ENCODE measurements at places on chromosomes 11 and 22. TPM values are rescaled to one million over a fixed set of nuclear protein-coding genes. Genes with fewer than 3 reads are reported as not detected.
A peak's percentile ranks its signal among the peaks of the same experiment; 100 is the strongest.

DNA sequence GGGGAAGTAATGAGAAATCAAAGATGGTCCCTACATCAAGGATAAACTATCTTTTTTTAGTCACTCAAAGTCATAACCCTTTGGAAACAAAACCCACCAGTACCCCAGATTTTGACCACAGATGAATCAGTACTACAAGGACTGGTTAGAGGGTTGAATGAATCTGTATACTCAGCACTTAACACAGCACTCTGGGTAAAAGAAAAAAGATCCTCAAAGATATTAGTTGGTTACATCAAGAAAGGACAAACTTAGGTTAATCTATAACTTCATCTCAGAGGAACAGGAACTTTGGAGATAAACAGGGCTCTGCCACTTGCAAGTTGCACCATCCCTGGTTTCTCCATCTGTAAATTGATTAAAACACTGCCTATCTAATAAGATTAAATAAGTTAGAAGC is 18.8 kb downstream of the SC5D start:
- H3K36me3 ChIP-seq: peaks cover 14% of the 10 kb centered on the region
- H3K27me3 ChIP-seq: no peaks in the 10 kb centered on the region
- no peak for DNase-seq
- H3K4me1 ChIP-seq: no peaks in the 10 kb centered on the region

DNA sequence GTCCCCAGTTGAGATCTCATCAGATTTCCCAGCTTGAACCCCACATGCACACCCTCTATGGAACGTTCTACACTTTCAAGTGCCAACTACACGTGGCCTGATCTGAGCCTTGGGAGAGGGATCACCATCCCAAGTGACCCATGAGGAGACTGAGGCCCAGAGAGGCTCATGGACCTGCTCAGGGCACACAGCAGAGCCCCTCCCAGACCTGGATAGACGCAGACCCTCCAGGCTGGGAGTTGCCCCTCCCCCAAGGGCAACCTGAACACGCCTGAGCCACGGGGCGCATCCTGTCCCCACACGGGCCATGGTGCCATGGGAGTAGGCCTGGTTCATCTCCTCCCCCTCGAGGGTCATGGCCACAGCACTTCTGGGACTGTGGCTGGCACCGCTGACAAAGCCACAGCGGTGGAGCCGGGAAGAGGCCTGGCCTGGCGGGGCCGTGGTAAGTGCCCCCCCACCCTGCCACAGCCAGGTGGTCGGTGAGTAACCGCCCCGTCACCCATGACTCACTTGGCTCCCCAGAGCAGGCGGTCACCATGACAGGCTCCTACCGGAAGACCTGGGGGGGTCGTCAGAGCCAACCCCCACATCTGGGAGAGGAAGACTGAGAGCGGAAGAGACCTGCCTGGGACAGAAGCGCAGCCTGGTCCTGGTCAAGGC is 8.1 kb downstream of the WNT7B start:
- H3K4me1 ChIP-seq: peaks cover 18% of the 10 kb centered on the region
- no peak for DNase-seq
- H3K4me3 ChIP-seq: no peak overlapping the region
- no peak overlapping the region for H3K27ac ChIP-seq
- peaks cover 85% of the 10 kb centered on the region for H3K27me3 ChIP-seq
- H3K36me3 ChIP-seq: no peaks in the 10 kb centered on the region

The PHOX2A gene
- not detected for total RNA-seq

The SHANK2 gene
- 1.1 TPM for total RNA-seq

- no peak overlapping the region for H3K27ac ChIP-seq
- peaks cover 12% of the 10 kb centered on the region for H3K36me3 ChIP-seq
- H3K27me3 ChIP-seq: no peaks in the 10 kb centered on the region
- peaks cover 5% of the 10 kb centered on the region for H3K4me1 ChIP-seq
Observed at GRCh38 chr11:12868315-12869073, 140.6 kb upstream of the RASSF10 start.

The SSTR3 gene
- not detected for total RNA-seq

DNA sequence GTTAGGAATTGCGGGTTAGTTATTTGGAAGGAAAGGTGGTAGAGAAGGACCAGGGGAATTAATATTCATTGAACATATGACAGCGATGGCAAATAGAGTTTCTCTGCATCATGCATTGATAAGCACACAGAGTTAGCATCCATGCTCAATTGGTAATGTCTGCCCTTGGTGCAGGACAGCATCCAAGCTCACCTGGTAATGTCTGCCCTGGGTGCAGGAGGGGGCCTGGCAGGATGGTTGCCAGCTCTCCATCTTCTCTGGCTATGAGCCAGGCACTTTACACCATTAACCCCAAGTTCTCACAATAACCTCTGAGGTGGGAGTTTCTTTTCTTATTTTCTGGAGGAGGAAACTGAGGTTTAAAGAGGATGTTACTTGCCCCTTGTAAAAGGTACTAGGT is 50.4 kb upstream of the RBFOX2 start:
- H3K4me3 ChIP-seq: no peak overlapping the region
- H3K27me3 ChIP-seq: no peaks in the 10 kb centered on the region
- DNase-seq: no peak
- H3K36me3 ChIP-seq: no peaks in the 10 kb centered on the region
- no peak overlapping the region for H3K27ac ChIP-seq

The CARNS1 gene
- total RNA-seq: 29.2 TPM

The KIAA0930 gene
- 15.1 TPM for total RNA-seq

DNA sequence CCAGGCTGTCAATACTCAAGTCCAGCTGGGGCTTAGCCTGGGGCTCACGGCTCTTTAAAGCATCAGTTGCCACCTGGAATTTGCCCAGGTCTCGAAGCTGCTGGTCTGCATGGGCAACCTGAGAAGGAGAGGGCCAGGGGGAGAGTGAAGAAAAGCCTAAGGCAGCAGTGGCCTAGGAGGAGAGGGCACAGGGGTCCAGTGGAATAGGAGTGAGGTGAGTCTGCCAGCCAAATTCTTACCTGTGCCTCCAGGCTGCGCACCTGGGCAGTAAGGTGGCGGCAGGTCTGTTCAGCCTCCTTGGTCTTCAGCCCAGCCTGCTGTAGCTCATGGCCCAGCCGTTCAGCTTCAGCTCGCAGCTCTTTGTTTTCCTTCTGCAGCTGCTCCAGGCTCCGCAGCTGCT is 10.0 kb downstream of the IL18BP start:
- no peak for DNase-seq
- no peaks in the 10 kb centered on the region for H3K27me3 ChIP-seq
- no peak overlapping the region for H3K27ac ChIP-seq
- peaks cover 99% of the 10 kb centered on the region for H3K36me3 ChIP-seq
- H3K4me3 ChIP-seq: no peak overlapping the region
- H3K4me1 ChIP-seq: peaks cover 38% of the 10 kb centered on the region

GRCh38 chr11:82082976-82083375 is 650.7 kb downstream of the FAM181B start:
- no peaks in the 10 kb centered on the region for H3K27me3 ChIP-seq
- peak; percentile 63 for DNase-seq
- no peak overlapping the region for H3K27ac ChIP-seq
- no peak overlapping the region for H3K4me3 ChIP-seq

The OR9I1 gene
- not detected for total RNA-seq

The TPBGL gene
- not detected for total RNA-seq

- H3K36me3 ChIP-seq: no peaks in the 10 kb centered on the region
- H3K4me3 ChIP-seq: no peak overlapping the region
- no peak overlapping the region for H3K27ac ChIP-seq
- no peak for DNase-seq
- H3K27me3 ChIP-seq: no peaks in the 10 kb centered on the region
Observed at GRCh38 chr22:39080052-39080762, 3.1 kb downstream of the APOBEC3G start.

GRCh38 chr11:126725043-126725442 is 275.5 kb downstream of the KIRREL3 start:
- H3K36me3 ChIP-seq: no peaks in the 10 kb centered on the region
- H3K27ac ChIP-seq: no peak overlapping the region
- H3K4me1 ChIP-seq: peaks cover 14% of the 10 kb centered on the region

DNA sequence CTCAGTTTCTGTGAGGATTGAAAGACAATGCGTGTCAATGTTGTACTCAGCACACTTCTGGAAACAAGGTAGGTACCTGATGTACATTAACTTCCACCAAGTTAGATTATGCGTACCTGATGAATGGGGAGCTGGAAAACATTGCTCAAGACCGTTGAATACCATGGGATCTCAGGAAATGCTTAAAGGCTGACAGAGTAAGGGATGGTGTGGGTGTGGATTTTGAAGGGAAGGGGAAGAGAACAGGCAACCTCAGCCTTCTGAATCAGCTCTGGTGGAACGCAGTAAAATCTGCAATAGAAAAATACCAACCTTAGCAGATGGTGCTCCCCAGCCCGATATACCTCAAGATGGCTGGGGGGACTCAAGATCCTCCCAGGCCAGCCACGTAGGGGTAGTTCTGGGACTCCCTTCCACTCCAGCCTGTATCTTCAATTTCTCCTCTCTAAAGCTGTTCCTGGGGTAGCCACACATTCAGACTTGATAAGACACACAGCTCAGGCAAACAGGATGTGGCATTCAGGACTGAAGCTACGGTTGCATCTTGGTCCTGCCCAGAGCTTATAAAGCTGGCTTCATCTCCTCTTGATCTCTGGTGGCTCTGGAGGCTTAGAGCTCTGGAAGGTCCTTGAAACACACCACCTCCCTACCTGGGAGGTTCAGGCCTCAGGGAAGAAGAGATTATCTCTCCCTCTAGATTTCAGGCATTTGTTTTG is 111.8 kb downstream of the CTNND1 start:
- H3K27me3 ChIP-seq: no peaks in the 10 kb centered on the region
- no peaks in the 10 kb centered on the region for H3K36me3 ChIP-seq
- DNase-seq: no peak
- no peak overlapping the region for H3K27ac ChIP-seq
- H3K4me3 ChIP-seq: no peak overlapping the region

GRCh38 chr22:30214703-30215407 is 31.7 kb downstream of the LIF start:
- DNase-seq: no peak
- H3K27ac ChIP-seq: no peak overlapping the region
- no peak overlapping the region for H3K4me3 ChIP-seq
- H3K36me3 ChIP-seq: no peaks in the 10 kb centered on the region

The CDCA5 gene
- total RNA-seq: 6.6 TPM

DNA sequence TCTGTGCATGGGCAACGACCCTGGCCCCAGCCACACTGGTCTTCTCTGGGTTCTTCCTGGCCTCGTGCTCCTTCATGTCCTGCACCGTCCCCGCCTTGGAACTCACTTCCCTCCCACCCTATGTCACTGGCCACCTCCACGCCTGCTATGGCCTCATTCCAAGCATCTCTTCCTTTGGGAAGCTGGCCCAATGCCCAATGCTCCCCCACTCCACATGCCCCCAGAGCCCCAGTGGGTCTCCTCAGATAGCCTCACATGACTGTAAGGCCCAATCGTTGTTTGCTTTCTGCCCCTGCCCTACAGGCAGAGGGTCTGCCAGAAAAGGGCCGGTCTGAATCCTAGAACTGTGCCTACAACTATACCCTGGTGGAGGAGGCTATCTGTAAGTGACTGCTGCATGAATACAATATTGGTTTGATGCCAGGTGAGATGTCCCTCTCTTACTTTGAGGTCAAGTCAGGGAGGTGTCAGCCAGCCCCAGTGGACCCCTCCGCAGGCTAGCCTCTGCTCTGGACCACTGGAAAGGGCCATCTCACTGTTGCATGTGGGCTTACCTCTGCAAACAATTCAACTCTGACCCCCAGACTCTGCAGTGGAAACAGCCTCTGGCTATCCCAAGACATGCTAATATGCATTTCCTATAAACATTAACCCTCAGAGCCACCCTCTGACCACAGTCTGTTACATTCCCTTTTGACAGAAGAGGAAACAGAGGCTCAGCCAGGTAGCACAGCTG is 2.1 kb upstream of the GNAZ start:
- no peak overlapping the region for H3K27ac ChIP-seq
- no peak overlapping the region for H3K4me3 ChIP-seq
- no peaks in the 10 kb centered on the region for H3K36me3 ChIP-seq
- H3K27me3 ChIP-seq: peaks cover 51% of the 10 kb centered on the region

DNA sequence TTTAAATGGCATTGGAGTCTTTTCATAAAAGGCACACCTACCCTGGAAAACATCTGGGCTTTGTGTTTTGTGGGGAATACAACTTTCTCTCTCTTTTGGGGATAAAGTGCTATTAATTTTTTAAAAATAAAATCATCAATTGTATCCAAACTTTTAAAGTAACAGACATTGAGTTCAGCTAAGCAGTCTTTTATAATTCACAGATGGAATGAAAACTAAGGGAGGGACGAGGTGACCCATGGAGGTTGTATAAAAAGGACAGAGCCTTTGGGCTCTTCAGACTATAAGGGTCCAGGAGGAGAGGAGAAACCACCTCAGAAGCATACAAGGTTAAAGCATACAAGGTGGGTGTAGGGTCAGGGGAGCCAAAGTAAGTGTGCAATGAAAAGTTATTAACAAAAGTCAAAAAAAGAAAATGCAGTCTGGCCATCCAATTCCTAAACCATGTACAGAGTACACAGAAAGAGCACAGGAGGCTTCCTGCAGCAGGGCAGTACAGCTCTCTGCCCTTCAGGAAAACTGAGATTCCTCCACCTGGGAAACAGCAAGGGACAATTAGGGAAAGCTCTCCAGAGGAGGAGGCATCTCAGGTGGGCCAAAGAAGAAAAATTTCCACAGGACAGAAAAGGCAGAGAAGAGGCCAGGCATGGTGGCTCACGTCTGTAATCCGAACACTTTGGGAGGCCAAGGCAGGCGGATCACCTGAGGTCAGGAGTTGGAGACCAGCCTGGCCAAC is 10.5 kb downstream of the KLHL22 start:
- no peak for DNase-seq
- H3K4me1 ChIP-seq: no peaks in the 10 kb centered on the region
- peaks cover 37% of the 10 kb centered on the region for H3K36me3 ChIP-seq
- no peak overlapping the region for H3K4me3 ChIP-seq
- no peak overlapping the region for H3K27ac ChIP-seq

DNA sequence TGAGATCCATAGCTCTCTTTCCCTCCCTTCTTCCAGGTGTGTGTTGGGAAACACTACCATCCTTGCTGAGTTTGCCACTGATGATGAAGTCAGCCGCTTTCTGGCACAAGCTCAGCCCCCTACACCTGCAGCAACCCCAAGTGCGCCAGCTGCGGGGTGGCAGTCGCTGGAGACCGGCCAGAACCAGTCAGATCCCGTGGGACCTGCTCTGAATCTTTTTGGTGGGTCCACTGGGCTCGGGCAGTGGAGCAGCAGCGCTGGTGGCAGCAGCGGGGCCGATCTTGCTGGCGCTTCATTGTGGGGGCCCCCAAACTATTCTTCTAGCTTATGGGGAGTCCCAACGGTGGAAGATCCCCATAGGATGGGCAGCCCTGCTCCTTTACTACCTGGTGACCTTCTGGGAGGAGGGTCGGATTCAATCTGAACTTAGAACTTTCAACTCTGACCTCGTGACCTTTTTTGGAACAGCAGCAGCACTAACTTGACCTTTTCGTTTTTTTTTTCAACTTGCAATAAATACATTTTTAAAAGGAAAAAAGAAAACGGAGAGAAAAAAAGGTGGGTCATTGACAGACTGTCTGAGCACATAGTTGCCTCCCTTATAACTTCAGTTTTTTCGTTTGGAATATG is 23.4 kb upstream of the ADSL start:
- H3K27me3 ChIP-seq: no peaks in the 10 kb centered on the region
- H3K27ac ChIP-seq: no peak overlapping the region
- DNase-seq: no peak
- peaks cover 53% of the 10 kb centered on the region for H3K36me3 ChIP-seq
